ENCODE measurements at places on chromosomes 16 and 17.

DNA sequence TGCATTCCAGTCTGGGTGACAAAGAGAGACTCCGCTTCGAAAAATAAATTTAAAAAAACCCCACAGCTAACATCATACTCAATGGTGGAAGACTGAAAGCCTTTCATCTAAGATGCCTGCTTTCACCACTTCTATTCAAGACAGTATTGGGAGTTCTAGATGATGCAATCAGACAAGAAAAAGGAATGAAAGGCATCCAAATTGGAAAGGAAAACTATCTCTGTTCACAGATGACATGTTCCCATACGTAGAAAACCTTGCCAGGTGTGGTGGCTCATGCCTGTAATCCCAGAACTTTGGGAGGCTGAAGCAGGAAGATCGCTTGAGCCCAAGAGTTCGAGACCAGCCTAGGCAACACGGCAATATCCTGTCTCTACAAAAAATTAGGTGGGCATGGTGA lies 31.1 kb downstream of the RANBP10 start:
- DNase-seq = no peak

DNA sequence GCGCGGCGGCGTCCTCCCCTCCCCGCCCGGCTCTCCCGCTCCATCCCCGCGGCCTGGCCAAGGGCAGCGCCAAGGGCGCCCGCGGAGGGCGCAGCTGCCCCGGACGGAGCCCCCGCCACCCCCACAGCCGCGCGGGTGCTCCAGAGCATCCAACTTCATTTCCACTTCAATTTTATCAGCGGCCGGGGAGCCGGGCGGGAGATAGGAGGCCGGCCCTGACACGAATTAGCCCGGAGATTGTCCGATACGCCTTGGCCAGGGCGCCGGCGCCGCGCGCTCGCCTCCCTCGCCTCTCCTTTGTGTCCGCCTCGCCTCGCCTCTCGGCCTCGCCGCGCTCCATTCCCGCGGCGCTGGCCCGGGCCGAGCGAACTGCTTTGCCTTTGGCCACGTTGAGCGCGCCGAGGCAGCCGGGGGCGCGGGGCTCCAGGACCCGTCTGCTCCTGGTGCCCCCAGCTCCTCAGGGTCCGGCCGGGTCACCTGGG lies 129.1 kb upstream of the LHX1 start:
- DNase-seq = no peak

- DNase-seq = no peak
Observed at GRCh38 chr17:59466946-59467801, 98.2 kb upstream of the DHX40 start.

DNA sequence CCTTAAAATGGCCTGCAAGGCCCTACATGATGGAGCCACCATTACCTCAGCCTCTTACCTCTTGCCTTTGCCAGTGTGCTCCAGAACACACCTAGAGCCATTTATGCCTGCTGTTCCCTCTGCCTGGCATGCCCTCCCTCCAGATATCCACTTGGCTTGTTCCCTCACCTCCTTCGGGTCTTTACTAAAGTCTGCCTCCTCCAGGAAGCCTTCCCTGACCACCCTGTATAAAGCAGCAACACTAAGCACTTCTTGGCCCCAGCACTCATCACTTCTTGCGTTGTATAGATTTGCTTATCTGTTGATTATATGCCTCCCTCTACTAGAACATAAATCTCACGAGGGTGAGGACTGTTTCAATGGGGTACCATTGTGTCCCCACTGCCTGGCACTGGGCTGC lies 25.3 kb downstream of the ANKRD40 start:
- no peak for DNase-seq

GRCh38 chr16:61611847-61612491 lies 424.3 kb downstream of the CDH8 start:
- no peak for DNase-seq

GRCh38 chr16:1643521-1643920 lies 31.4 kb downstream of the CRAMP1 start:
- DNase-seq = no peak

DNA sequence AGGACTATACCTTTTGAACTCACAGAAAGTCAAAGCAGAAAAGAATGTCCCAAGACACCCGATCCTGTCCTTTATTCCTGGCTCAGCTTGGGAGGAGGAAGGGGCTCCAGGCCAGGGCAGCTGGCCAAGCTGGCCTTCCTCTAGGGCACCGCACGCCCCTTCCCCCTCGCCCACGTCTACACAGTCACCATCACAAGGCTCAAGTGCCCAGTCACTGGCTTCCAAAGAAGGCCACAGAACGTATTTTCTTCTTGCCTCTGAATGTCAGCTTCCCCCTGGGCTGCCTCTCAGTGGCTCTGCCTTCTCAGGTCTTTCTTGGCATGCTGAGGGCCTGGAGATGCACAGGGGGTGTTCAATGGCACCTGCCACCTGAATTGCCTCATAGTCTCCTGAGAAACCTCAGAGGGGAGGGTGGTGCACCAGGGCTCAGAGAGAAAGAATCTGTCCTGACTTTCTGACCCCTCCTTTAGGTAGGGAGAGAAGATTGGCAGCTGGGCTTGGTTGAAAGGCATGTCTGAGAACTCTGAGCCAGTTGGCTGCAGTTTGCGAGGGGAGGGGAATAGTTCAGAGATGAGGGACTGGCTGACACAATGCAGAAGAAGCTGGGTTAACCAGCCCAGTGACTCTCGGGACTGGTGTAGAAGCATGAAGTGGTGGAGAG lies 2.1 kb downstream of the DHRS11 start:
- DNase-seq = no peak

GRCh38 chr17:42819939-42820535 lies 4.0 kb downstream of the BECN1 start:
- peak; percentile 48 for DNase-seq

DNA sequence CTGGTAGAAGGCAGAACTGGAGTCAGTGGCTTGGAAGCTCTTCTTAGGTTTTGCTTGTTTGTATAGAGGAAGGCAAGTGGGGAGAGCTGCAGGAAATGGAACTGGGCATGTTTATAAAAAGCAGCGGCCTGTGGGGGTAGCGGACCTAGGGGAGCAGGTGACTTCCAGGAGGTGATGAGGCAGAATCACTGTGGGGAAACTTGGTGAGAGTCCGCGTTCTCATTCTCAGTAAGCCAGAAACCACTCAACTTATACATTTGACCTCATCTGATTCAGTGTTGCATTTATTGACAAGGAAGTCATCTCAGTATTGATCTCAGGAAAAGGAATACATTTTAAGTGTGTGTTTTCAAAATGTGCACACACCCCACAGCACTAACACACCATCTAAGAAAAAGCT lies 299.8 kb downstream of the CNTNAP4 start:
- DNase-seq = no peak

DNA sequence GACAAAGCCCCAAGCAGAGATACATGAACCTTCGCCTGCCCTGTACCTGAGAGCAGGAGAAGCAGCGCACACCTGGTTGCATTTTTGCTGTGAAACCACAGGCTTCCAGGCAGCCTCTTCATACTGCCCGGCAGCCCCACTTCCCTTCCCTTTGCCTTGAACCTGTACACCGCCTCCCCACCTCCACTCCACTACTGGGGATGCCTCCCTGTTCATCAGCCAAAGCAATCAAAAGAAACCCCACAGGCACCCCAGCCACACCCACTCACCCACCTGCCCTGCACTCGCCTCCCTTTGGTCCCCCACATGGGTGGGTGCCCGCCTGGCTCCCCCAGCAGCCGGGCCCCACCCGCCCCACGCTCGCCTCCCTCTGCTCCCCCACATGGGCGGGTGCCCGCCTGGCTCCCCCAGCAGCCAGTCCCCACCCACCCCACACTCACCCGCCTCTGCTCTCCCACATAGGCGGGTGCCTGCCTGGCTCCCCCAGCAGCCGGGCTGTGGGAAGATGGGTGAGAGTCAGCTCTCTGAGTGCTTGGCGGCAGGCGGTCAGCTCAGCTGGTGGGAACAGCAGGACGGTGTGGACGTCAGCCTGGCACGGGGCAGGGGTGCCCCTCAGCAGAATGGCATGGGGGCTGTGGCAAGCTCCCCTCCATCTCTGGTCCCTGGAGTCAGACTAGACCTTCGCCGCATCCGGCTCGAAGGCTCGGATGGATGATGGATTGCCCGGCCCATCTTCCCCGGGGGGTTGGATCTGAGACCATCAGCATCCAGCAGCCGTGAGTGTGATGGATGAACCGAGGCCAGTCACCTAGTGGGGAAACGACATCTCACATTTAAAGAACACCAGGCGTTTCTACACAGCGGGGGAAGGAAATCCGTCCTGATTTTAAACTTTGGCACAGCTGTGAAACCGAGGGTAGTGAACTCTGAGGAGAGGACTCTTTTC lies 135.6 kb downstream of the BANP start:
- no peak for DNase-seq

- no peak for DNase-seq
Observed at GRCh38 chr17:67992548-67993152, 3.6 kb downstream of the C17orf58 start.

DNA sequence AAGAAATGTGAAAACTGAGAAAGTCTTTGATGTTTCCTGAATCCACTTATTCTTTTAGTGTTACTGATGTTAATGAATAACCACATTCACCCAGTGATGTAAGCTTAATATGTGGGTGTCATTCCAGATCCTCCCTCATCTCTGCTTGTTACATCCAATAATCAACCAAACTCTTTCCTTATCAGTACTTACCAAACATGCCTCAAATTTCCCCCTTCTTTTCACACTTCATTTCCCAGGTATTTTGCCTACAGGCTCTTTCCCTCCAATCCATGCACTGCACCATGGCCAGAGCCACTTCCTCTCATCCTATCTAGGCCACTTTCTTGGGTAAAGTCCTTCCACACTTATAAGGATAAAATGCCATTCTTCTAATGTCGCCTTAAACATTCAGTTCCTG lies 451.5 kb downstream of the NPIPA7 start:
- DNase-seq = no peak

GRCh38 chr16:1871974-1872635 lies at the start of gene MEIOB:
Gene MEIOB (minus strand): TSS chr16:1872164. CDS start chr16:1868175, 3,989 bp downstream.
- DNase-seq = peak; percentile 49

GRCh38 chr17:3896108-3896967 lies 3.5 kb upstream of the CAMKK1 start:
- DNase-seq = no peak

DNA sequence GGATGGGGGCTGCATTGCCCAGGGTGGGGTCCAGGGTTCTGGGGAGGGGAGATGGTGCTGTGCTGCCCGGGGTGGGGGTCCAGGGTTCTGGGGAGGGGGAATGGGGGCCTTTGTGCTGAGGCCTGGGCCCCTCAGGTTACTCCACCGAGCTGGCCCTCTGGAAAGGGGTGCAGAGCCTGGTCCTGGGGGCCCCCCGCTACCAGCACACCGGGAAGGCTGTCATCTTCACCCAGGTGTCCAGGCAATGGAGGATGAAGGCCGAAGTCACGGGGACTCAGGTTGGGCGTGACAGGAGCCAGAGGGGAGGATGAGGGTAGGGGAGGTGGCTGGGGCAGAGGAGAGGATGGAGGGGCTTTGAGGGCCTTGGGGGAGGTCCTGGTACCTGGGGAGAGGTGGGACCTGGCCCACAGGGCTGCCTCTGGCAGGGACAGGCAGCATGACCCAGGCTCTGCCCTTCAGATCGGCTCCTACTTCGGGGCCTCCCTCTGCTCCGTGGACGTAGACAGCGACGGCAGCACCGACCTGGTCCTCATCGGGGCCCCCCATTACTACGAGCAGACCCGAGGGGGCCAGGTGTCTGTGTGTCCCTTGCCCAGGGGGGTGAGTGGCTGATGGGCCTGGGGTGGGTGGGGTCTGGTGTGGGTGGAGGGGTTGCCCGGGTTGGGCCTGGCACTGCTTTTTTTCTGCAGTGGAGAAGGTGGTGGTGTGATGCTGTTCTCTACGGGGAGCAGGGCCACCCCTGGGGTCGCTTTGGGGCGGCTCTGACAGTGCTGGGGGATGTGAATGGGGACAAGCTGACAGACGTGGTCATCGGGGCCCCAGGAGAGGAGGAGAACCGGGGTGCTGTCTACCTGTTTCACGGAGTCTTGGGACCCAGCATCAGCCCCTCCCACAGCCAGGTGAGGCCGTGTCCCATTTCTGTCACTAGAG lies 7.8 kb downstream of the ITGAX start:
- no peak for DNase-seq

GRCh38 chr17:41428591-41429291 lies 4.4 kb upstream of the KRT37 start:
- DNase-seq = peak; percentile 28

GRCh38 chr16:57152096-57153093 lies 33.4 kb downstream of the PSME3IP1 start:
- no peak for DNase-seq

DNA sequence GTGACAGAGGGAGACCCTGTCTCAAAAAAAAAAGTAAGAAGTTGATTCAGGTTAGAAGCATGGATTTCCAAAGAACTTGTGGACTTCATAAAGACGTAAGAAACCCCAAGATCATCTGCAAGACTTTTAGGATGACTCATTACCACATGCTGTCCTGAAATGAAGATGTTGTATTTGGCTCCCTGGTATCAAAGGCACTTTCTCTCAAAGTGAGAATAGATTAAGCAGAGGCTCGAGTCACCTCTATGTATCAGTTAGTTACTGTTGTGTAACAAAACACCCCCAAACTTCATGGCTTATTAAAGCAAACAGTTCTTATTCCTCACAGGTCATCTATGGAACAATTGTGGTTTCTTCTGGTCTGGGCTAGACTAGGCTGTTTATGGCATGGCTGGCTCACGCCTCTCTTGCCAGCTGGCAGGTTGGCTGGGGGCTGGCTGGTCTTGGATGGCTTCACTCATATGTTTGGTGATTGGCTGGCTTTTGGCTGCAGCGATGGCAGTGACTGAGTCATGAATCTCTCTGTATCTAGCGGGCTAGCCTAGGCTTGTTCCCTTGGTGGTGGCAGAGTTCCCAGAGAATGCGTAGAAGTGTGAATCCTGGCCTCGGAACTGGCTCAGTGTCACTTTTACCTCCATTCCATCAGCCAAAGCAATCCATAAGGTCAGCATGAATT lies 60.4 kb upstream of the MSI2 start:
- DNase-seq = no peak

DNA sequence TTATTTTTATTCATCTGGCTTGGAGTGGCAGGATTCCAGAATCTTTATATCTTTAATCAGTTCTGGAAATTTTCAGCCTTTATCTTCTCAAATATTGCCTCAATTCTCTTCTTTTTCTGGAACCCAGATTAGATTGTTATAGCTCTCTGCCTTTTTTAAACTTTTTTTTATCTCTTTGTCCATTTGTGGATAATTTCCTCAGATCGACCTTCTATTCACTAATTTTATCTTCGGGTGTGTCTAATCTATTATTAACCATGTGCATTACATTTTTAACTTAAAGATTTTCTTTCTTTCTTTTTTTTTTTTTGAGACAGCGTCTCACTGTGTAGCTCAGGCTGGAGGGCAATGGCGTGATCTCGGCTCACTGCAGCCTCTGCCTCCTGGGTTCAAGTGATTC lies 5.2 kb upstream of the ZFP90 start:
- DNase-seq = no peak

Data from AG08395 (cell line).